ENCODE measurements at places on chromosomes 2 and 18. TPM values are rescaled to one million over a fixed set of nuclear protein-coding genes. Genes with fewer than 3 reads are reported as not detected.
A peak's percentile ranks its signal among the peaks of the same experiment; 100 is the strongest.

- DNase-seq, result no peak
Measured at GRCh38 chr18:48913201-48913600, 37.6 kb downstream of the SMAD7 start.

GRCh38 chr2:234164493-234165413 lies 114.3 kb downstream of the SPP2 start:
- no peak for DNase-seq

DNA sequence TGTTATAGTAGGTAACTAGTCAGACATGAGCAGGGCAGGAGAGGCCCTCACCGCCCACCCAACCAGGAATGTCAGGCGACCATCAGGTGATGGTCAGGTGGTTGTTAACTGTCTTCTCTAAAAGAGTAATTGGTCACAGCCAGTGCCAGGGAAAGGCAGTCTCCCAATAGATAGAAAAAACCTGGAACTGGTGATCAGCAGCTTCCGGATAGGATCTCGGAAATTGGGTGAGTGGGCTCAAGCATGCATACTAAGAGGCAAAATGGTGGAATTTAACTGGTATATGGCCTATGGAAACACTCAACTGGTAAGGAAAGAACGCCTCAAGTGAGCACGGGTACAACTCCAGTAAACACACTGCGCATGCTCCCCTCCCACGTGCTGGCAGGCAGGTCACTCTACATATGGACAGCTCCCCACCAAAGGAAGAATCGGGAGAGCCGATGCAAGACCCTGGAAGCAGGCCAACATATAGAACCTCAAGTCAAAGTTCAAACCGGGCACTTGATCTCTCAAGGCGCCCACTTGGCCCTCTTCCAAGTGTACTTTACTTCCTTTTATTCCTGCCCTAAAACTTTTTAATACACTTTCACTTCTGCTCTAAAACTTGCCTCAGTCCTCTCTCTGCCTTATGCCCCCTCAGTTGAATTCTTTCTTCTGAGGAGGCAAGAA lies 43.5 kb upstream of the TMEM131 start:
- DNase-seq, result no peak

DNA sequence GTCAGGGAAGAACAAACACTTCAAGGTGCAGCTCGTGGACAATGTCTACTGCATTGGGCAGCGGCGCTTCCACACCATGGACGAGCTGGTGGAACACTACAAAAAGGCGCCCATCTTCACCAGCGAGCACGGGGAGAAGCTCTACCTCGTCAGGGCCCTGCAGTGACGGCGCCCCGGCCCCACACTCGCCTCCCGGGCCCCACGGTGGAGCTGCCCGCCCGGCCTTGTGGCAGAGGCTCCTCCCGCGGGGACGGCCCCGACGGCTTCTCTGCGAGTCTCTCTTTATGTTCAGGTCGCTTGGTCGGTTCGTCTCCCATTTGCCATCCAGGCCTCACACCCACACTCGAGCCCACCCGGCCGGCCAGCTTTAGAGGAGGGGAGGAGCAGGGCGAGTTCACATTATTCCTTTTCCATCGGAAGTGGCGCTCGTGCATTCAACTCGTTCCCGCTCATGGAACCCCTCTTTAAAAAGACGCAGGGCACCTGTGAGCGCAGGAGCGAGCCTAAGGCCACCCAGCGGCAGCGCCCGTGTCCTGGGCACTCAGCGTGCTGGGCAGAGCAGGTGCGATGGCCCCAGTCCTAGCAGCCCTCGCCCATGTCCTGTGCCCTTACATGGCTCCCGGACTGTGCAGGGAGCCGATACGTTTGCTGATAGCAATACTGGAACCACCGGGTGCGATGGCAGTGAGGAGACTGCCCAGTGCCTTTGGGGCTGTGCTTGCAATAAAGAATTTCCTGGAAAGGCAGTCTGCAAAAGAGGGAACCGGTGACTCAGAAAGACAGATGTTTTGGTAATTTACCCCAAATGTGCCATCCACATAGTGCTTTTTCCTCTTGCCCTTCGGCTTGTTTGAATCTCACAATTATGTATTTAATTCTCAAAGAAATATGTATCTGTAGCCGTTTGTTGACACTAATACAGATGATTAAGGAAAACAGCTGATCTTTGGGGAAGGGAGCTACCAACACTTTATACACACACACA lies 148.6 kb downstream of the NCK2 start:
- no peak for DNase-seq

GRCh38 chr18:34322365-34323289 lies 97.9 kb upstream of the NOL4 start:
- DNase-seq, result peak; percentile 52

GRCh38 chr2:147449323-147449991 lies 395.4 kb upstream of the ACVR2A start:
- no peak for DNase-seq

- peak; percentile 70 for DNase-seq
Measured at GRCh38 chr2:64212346-64212745, 68.1 kb upstream of the PELI1 start.

DNA sequence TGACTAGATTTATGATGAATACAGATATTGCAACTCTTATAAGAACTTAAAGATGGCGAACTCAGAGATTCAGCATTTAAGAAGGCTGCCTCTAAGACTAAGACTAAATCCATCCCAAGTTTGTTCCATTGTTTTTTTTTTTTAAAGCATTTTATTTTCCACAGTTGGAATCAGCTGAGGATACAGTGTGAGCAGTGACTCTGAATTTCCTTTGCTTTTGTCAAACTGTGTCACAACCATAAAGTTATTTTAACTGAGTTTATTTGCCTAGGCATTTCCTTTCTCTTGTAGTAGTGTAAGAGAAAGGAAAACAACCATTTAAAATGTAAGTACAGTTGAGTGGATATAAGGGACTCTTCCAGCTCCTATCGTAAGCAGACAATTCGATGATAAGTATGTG lies 63.9 kb downstream of the ZEB2 start:
- peak; percentile 23 for DNase-seq

- DNase-seq, result no peak
Measured at GRCh38 chr2:105127289-105127915, 89.5 kb downstream of the MRPS9 start.

- DNase-seq, result no peak
Measured at GRCh38 chr2:220913384-220913783, 658.7 kb downstream of the EPHA4 start.

DNA sequence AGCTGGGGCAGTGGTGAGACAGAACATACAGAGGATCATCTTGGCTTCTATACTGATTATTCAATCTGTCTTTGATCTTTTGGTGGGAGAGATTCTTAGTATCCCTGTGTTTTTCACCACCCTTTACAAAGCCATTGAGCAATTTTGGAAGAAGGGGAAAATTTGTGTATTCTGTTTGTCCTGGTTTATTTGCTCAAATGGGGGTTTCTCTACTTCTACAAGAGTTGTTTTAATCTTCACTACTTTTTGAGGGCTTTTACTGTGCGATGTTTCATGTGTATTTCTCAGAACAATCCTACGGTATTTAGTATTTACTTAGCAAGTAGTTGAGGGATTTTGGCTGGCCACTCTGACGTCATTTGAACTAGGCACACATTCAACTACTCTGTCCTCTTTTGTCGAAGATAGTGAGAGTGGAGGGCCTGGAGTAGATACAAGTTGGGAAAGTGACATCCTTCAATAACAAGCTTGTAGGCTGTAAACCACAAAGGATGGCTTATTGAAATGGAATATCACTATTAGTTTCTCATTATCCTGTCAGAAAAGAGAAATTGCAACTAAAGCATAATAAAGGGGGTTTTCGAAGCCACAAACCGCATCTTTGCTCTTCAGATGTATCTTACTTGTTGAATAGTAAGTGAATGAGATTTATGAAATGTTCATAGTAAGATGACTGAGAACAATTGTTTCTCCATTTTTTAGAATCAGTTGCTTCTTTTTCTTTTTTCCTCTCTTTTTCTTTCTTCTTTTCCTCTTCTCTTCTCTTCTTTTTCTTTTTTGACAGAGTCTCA lies 24.8 kb downstream of the FMNL2 start:
- DNase-seq, result peak; percentile 58

Gene ZC3H6
- total RNA-seq, result 2.9 TPM

Gene G6PC2
- not detected for total RNA-seq

Gene DLX2
- 0.72 TPM for total RNA-seq

Gene TMEFF2
- total RNA-seq, result 4.7 TPM

Gene RTTN
- total RNA-seq, result 38.6 TPM

Gene SLC11A1
- 0.09 TPM for total RNA-seq

All from fibroblast of the aortic adventitia (primary cell).